ENCODE measurements at places on chromosomes 6 and 20. TPM values are rescaled to one million over a fixed set of nuclear protein-coding genes. Genes with fewer than 3 reads are reported as not detected.
A peak's percentile ranks its signal among the peaks of the same experiment; 100 is the strongest.

LY6G5B gene
- 7.3 TPM for total RNA-seq

CYP21A2 gene
- total RNA-seq, result 1.6 TPM

TOMM6 gene
- total RNA-seq, result 24.0 TPM

TOX2 gene
- 0.54 TPM for total RNA-seq

DNA sequence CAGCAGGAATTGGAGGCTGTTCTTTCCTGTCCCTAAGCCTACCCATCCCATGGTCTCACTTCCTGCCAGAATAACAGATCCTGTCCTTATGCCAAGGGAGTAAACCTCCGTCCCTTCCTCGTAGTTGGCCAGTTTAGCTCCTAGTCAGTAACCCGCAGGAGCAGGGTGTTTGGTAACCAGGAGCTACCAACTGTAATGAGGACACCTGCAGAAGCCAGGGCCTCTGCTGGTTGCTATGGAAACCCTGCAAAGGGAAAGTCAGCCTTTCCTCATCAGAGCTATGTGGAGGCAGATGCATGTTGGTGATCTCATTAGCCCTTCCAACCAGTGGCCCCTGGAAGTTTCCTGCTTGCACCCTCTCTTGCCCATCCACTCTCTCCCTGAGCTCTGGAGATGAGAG is 368.2 kb upstream of the SULF2 start:
- DNase-seq, result peak; percentile 11

GRCh38 chr6:148758492-148758891 is 11.7 kb downstream of the UST start:
- no peak for DNase-seq

DNA sequence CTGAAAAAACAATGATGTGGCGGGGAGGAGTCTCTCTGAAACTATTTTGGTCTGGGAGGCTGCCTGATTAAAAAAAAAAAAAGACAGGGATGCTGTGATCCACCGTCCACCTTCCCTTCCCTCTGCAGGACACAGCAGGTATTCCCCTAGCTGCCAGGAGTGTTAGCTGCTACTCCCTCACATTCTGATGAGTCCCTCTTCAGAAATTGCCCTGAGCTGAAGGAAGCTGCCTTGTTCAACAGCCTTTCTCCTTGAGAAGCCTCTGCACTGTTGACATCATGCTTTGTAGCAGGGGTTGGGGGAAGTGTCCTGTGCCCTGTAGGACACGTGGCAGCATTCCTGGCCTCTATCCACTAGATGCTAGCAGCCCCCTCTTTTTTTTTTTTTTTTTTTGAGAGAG is 71.7 kb upstream of the ZMYND8 start:
- no peak for DNase-seq

GRCh38 chr20:17863577-17864292 is 104.9 kb downstream of the SNX5 start:
- DNase-seq, result no peak

GRCh38 chr20:55232647-55233046 is 757.3 kb downstream of the DOK5 start:
- no peak for DNase-seq

GRCh38 chr6:53986165-53986720 is 125.0 kb upstream of the MLIP start:
- DNase-seq, result peak; percentile 4

DNA sequence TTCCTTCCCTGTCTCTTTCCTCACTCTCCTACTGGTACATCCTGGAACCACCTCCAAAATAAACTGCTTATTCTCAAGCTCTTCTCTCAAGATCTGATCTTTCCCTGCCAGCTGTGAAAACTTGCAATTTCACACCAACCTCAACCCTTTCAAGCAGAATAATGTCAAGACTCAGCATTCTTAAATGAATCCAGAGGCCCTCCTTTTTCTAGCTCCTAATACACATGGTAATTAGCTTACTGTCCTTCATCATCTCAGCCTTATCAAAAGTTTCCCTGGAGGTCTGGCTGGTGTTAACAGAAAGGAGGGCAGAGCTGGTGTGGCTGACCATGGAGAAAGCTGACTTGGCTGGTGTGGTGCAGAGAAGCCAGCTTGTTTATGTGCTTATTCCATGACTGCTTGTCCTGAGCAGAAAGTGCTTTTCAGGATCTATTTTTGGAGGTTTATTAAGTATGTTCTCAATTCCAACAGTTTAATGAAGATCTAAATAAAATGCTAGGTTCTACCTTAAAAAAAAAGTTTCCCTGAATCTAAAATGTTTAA is 50.5 kb downstream of the CFAP61 start:
- DNase-seq, result no peak

DNA sequence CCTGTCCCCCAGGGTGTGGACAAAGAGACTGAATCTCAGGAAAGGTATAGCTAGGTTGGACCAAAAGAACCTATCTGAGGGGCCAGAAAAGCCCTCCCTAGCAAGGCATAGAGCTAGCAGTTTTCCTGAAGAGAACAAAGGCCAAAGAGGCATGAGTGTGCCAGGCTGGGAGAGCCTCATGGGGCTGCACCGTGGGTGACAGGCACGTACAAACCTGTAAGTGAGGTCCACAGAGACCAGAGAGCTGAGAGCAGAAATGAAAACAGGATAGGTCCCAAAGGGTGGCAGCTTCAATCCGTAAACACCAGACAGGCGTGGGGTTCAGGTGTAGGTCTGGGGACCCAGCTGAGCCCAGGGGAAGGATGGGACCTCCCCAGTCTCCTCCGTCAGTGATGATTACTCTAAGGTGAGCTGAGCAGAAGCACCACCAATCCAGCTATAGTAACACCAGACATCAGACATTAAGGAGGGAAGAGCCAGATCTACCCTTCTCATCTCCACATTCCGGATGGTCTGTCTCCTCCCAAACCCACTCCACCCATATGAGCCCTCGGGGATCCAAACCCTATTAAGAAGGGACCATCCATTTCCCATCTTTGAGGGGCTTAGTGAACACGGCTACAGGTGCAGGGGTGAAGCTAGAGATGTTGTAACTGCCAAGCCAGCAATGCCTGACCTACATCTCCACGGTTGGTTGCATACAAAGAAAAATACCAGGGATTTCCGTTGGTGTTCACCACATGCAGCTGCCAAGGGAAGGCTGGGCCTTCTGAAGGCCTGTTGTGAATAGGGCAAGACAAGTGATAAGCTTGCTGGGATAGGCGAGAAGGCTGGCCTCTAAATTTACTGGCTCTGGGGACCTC is 38.3 kb downstream of the BCL2L1 start:
- peak; percentile 63 for DNase-seq

DNA sequence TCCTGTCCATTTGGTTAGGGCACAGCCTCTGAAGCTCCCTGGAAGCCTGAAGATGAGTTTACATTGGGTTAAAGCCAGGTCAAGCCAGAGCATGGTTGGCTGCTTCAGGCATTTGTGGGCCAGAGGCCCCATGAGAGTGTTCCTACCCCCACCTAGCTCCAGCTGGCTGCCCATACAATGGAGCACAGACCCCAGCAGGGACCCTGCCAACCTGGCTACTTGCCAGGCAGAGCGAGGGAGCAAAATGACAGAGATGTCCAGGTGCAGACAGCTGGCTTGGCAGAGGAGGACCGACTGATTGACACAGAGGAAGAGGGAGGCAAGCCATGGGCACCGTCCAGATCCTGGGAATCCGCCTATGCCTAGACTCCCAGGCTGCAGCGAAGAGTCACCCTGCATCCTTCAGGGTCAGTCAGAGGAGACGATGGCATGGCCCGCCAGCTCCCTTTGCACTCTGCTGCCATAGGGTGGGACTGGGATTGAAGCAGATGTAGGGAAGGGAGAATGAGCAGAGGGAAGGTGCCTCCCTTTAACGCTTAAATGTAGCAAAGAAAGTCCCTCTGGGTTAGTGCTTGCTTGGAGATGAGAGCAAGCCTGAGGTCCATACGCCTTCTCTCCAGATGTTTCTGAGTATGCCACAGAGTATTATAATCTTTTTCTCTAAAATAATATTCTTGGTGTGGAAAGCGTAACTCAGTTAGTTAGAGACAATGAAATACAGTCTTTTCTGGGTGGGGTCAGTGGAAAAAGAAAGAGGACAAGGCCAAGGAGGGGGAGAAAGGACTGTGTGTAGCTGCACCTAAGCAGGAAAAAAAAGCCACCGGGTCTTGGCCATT is 77.6 kb upstream of the FYN start:
- no peak for DNase-seq
